CD4-positive, alpha-beta memory T cell (primary cell): ENCODE measurements at places on chromosomes 7 and 10.

DNA sequence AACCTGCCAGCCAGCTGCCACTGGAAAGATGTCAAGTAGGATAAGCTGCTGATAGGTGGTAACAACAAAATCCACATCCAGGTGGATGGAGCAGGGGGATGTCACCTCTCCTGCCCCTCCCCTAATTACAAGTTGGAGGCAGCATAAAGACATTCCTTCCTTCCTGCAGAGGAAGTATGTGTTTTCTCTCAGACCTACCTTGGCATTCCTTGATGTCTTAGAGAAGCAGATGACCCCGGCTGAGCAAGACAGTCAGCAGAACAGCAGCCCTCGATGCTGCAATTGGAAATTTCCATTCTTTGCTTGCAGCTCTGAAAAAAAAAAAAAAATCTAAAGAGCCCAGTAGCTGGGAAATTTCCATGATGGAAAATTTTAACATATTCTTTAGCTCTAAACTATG is 137.5 kb upstream of the MKLN1 start:
- DNase-seq, result no peak

GRCh38 chr7:43302211-43302711 is 189.8 kb downstream of the HECW1 start:
- DNase-seq, result no peak

GRCh38 chr7:90797596-90797995 is 201.5 kb downstream of the CDK14 start:
- DNase-seq, result no peak

- DNase-seq, result no peak
Observed at GRCh38 chr10:20343036-20343435, 526.8 kb downstream of the PLXDC2 start.

DNA sequence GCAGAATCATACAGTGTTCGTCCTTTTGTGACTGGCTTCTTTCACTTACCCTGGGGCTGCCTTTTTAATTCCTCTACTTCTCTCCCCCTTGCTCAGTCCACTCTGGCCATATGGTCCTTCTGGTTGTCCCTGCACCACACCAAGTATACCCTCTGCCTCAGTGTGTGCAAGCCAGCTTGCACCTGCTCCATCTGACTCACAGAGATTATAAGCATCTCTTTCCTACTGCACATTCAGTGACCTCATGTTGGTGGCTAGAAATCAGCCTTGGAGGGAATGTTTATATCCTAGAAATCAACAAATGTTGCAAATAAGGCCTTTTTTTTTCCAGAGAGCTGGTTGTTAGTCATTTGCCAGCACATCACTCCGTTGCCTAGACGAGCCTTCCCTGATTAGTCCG is 67.5 kb upstream of the C10orf90 start:
- no peak for DNase-seq

DNA sequence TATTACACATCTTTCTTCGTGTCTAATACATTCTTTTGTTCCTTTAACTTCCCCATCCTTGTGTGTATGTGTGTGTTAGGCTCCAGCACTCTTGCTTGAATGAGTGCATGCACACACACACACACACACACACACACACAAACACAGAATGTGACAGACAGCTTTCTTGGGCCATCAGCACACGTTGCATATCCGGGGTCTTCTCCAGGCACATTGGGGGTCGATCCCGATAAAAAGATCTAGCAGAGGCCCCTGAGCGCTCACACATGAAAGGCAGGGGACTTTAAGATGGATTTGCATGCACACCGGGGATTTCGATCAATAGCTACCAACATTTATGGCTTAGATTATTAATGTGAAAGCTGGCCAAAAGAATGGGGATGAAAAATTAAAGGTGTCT is 4.5 kb downstream of the SKIDA1 start:
- no peak for DNase-seq

- DNase-seq, result no peak
Observed at GRCh38 chr10:112919721-112920120, 30.3 kb upstream of the TCF7L2 start.

DNA sequence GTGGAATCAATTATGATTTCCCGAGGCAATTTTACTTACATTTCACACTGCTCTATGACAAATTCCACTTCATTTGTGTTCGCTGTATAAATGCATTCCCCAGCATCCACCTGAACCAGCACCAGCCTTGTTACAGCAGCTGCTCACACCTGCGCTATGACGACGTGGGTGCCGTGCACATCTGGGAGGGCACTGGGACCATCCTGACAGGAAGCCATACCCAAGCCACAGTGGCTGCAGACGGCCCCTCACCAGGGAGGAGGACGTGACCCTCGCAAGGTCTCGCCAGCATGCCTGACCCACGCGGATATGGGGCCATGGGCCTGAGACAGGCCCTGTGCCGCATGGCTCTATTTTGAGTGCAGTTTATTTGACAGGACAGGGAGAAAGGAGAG is 201.3 kb downstream of the MAD1L1 start:
- DNase-seq, result no peak

- DNase-seq, result no peak
Observed at GRCh38 chr10:49034925-49035324, 80.4 kb downstream of the VSTM4 start.

- DNase-seq, result no peak
Observed at GRCh38 chr10:133009218-133009950, 67.0 kb upstream of the CFAP46 start.

DNA sequence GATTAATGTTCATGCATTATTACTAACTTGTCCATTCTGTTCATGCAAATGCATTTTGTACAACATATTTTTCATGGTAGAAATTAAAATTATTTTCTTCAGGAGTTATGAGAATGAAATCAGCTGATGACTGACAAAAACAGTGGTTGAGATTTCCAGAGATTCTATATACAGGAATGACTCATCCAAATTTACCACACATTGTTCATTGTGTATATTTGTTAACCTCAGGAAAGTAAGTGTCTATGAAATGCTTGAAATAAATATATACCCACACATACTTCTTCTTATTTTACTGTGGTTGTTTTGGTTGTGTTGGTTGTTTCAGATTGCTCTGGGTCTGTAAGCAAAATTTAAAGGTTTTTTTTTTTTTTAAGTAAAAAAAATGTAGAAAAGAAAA is 108.1 kb upstream of the SP8 start:
- no peak for DNase-seq

- DNase-seq, result no peak
Observed at GRCh38 chr7:497346-497745, 22.3 kb downstream of the PDGFA start.

GRCh38 chr7:55438757-55439525 is 73.8 kb downstream of the LANCL2 start:
- DNase-seq, result no peak

DNA sequence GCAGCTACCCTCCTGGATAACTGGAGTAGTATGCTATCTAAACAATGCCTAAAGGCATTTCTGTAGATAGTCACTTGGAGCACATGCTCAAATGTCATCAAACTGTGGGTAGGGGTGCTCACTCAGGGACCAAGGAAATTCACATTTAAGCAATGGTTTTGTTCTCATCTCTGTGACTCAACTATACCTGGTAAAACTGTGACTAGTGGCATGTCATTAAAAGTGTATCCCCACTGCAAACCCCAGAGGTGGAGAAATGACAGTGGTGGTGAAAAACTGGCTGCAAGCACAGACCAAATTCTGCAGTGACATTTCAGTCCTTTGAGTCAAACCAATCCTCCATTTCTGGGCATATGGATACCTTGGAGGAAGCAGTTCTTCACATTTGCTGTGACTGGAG is 134.2 kb upstream of the EFCAB10 start:
- no peak for DNase-seq

GRCh38 chr10:76021398-76021797 is 590.0 kb downstream of the LRMDA start:
- DNase-seq, result no peak

DNA sequence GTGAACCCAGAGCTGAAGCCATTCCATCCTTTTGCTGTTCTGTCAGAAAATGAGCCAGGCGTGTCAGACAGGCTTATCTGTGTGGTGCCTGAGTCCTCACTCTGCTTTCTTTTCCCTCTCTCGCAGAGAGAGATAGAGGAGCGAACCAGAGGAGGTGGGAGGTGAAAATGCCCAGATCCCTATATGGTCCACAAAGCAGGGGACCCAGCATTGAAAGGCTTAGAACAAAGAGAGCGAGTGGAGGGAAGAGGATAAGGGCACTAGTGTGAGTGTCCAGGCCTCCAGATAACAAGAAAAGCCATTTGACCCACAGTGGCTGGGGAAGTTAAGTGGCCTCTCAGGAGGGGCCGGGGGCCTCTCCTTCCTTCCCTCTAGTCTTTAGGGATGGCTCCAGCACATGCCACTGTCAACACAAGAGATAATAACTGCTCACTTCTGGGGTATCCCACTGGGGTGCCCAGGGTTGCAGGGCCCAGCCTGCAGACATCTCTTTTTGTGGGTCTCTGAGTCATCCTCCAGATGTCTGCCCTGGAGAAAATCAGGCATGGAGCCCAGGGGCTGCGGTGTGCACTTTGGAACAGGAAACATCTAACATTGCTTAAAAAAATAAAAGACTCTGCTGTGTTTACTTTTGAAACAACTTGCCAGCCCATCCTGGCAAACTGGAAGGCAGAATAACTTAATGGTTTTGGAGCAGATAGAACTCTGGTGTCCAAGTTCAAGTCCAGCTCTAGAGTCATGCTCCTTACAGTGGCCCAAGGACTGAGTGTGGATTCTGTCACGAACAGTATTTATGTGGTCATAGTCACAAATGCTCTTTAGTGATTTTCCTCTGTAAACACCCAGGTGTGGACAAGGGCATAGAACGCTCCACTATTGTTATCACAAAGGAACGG is 189.5 kb downstream of the CXCL12 start:
- no peak for DNase-seq

DNA sequence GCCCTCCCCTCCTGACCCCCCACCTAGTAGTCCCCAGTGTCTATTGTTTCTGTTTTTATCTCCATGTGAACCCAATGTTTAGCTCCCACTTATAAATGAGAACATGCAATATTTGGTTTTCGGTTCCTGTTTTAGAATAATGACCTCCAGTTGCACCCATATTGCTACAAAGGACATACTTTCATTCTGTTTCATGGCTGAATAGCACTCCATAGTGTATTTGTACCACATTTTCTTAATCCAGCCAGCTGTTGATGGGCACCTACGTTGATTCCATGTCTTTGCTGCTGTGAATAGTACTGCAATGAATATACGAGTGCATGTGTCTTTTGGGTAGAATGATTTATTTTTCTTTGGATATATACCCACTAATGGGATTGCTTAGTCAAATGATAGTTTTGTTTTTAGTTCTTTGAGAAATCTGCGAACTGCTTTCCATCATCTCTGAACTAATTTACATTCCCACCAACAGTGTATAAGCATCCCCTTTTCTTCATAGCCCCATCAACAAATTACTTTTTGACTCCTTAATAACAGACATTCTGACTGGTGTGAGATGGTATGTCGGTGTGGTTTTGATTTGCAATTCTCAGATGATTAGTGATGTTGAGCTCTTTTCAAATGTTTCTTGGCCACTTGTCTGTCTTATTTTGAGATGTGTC is 128.4 kb upstream of the PHYHIPL start:
- DNase-seq, result no peak

DNA sequence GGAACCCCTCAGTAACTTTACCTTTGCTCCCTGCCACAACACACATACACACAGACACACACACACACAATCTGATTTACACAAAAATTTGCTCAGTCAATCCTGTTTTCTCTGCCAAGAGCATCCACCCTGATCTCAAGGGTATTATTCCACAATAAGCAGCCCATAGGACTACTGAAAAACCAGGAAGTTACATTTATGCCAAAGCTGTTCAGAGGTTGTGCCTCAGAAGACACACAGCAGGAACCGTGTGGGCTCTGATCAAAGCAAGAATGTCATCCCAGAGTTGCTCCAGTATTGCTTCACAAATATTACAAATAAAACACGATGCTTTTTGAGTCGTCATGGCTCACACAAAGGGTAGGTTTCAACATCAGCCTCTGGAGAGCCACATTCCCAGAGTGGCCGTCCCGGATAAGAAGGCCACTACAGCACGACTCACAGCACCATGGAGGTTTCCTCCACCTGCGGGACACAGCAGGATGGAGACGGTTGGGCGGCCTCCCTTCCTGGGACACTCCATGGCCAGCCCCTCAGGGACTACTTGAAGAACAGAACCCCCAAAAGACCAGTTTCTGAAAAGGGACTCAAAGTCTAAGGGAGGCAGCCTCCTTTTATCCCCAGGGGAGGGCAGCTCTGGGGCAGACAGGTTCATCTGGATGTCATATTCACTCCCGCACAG is 1.6 kb downstream of the AIFM2 start:
- no peak for DNase-seq

DNA sequence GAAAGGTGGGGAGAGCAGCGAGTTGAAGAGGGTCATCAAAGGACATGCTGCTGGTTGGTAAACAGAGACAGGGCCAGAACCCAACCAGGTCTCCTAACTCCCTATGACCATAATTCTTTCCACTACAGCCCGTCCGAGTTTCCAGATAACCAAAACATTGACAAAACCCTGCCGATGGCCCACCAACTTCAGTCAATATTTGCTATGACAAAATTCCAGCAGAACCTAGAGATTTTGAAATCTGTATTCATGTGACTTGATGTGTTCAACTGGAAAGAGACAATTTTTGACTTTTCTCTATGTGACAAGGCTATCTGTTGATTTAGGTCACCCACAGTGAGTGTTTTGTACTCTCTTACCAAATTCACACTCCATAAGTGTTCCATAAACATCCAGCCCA is 86.7 kb downstream of the NHLRC2 start:
- DNase-seq, result no peak

DNA sequence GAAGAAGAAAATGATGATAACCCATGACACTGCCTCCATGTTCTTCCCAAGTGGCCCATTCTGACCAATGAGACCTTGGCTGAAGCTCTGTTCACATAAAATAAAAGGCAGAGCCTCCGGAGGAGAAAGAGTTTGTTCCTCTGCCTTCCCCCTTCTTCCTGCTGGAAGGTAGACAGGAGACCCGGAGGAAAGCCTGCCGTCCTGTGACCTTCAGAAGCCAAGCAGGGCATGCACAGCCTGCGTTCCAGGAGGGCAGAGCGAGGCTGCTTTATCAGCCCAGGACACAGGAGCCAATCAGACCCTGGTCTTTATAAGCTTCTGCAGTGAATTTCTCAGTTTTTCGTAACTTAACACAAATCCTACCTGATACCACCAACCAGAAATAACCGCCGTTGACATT is 8.6 kb upstream of the GRID1 start:
- no peak for DNase-seq

- DNase-seq, result no peak
Observed at GRCh38 chr7:54859545-54859944, 100.5 kb upstream of the SEC61G start.

DNA sequence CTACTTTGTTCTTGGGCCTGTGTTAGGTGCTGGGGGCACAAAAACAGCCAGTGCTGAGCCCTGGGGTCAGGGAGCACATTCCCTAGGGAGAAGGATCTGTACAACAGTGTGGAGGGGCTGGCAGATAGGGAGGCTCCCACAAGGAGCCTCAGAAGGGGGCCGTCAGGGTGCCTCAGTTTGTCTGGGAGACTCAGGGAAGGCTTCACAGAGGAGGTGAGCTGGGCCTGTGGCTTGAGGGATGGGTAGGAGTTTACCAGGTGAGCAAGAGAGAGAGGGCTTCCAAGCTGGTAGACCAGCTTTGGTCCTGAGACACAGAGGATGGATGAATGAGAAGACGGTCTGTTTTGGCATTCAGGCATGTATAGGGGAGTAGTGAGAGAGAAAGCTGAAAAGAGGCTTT is 52.1 kb downstream of the CAMK1D start:
- DNase-seq, result no peak

- DNase-seq, result no peak
Observed at GRCh38 chr7:43769791-43770465, 11.4 kb downstream of the BLVRA start.

GRCh38 chr7:340200-340937 is 50.4 kb downstream of the FOXL3 start:
- DNase-seq, result no peak

- no peak for DNase-seq
Observed at GRCh38 chr10:122821808-122822207, 23.8 kb downstream of the CUZD1 start.
